ENCODE measurements at places on chromosomes 11 and 22.

DNA sequence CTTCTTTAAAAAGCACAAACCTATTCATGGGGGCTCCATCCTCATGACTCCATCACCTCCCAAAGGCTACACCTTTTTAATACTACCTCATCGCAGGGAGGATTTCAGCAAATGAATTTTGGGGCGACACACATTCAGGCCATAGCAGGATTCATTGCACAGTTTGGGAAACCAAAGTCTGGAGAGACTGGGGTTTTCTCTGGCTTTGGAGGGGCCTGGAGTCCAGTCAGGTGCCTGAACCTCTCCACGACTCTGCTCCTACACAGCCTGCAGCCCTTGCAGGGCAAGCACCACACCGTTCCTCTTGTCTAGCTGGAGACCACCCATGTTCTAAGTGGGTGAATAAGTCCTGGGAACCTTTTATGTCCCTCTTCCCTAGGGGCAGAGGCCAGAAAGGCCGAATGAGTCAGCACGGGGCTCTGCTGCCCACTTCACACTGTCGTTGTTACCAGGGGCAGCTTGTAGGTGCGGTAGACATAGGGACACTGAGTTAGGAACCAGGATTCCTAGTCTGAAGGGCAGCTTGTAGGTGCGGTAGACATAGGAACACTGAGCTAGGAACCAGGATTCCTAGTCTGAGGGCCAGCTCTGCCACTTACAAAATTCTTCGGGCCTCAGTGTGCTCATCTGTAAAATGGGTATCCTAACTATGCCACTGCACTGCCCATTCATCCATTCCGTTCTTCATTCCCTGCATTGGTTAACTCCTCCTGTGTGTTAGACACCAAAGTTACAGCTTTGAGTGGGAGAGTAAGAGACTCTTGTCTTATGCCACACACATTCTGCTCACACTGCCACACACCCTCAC lies 251.7 kb upstream of the B3GAT1 start:
- DNase-seq, result no peak

DNA sequence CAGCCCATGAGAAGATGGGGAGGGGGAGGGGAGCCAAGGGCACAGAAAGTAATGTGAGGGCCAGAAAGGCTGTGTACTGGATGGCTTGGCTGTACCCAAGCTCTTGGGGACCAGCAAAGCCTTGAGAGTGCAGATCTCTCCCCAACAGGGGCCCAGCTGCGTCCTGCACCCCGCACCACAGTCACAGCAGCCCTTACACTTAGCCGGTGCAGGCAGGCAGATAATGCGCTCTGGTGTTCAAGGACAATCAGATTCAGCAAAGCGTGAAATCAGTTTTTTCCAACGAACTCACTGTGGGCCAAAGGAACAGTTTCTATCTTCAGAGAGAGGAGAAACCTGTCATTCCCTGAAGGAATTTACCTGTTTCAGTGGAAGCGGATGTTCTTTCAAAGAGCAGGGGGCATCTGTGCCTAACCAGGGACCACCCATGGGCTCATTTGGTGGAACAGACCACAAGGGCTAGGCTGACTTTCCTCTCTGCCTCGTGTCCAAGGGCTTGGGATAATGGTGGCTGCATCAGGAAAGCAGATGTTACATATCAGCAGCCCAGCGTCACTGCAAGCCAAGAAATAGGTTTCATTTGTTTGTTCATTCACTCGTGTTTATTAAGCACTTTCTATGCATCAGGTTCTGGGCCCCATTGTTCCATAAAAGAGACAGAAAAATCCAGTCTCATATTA lies 81.2 kb upstream of the SPON1 start:
- no peak for DNase-seq

DNA sequence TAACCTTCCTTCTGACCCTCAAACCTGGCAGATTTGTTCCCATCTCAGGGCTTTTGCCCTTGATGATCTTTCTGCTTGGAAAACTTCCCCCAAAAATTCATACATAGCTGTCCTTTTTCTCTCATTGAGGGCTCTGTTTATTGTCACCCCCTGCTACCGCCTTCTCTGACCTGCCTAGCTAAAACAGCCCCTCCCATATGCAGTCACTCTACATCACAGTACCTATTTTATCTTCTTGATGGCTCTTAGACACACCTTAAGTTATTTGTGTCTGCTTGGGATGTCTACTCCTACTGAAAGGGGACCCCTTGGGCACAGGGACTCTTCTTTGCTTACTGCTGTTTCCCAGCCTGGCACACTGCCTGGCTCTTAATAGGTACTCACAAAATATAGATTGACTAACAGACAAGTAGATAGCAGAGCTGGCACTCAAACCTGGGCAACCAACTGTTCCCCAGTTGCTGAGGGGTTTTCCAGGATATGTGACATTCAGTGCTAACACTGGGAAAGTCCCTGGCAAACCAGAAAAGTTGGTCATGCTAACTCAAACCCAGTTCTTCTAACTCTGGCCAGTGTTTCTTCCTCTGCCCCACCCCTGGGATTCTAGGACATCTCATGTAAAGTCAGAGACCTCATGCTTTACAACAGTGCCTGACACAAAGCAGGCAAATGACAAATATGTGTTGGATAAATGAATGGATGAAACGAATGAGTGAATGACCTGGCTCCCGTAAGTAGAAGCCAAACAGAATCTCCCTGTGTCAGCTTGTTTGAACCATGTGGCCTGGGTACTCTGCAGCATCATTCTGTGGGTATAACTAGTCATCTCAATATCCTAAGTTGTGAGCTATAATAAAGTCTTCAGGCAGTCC lies 19.8 kb upstream of the FJX1 start:
- no peak for DNase-seq

DNA sequence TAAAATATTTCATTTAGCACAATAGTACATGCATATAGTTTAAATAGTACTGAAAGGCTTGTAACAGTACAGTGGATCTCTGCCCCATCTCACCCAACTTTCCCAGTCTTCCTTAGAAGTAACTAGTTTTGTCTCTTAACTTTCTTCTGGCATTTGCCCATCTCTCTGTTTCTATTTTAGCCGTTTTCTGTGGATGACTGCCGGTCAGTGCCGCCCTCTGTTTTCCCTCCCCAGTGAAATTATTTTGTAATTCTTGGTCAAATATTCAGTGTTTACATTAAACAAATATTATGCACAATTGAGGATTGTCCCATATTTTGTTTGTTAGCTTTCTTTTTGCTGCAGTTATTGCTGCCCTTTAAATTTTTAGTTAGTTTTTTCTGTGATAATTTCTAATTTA lies 8.3 kb downstream of the PDHX start:
- no peak for DNase-seq

All from BE2C (cell line).